ENCODE measurements at places on chromosomes 1 and 21.

GRCh38 chr1:41093826-41094225 is 72.3 kb upstream of the SLFNL1 start:
- DNase-seq: no peak

DNA sequence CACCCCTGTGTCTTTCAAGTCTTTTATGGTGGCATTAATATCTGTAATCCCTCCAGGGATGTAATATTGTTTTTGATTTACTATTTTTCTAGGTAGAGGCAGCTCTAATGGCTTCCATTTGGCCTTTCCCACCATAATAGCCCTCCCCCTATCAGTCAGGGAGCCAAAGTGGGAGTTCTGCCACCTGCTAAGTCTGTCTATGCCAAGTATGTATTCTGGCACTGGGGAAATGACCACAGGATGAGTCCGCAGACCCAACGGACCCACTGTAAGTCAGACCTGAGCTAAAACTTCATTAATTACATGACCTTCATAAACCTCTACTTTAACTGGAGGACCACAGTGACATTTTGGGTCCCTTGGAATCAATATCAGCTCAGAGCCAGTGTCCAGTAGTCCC is 77.1 kb downstream of the GBP6 start:
- no peak for DNase-seq

- no peak for DNase-seq
Measured at GRCh38 chr1:37090671-37091070, 56.4 kb upstream of the GRIK3 start.

- peak; percentile 90 for DNase-seq
Measured at GRCh38 chr1:19398309-19398760, 86.2 kb downstream of the SLC66A1 start.

GRCh38 chr1:192566657-192567056 is 8.9 kb upstream of the RGS1 start:
- DNase-seq: no peak

DNA sequence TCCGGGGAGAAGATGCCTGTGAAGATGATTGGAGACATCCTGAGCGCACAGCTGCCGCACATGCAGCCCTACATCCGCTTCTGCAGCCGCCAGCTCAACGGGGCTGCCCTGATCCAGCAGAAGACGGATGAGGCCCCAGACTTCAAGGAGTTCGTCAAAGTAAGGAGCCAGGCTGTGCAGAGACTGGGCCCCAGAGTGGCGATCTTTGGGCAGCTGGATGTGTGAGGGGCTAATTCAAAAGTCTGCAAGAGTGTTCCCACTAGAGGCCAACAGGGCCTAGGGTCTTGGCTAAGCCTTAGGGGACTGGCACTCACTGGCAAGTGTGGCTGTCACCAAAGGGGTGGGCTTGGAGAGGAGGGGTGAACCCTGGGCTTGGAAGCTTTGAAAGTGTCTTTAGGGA is 50.4 kb downstream of the ATP5PO start:
- no peak for DNase-seq

- DNase-seq: no peak
Measured at GRCh38 chr1:209443361-209443931, 140.1 kb upstream of the CAMK1G start.

DNA sequence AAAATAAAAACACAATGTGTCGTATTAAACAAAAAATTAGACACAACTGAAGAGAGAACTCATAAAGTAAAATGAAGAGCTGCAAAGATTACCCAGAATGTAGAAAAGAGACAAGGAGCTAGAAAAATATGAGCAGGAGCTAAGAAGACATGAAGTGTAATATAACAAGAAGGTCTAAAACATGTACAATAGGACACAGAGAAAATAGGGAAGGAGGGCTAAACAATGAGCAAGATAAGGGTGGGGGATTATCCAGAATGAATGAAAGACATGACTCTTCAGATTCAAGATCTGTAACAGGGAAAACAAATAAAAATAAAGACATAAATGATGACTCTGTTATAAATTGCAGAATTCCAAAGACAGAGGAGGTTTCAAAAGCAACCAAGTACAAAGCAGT is 38.3 kb downstream of the PRDM15 start:
- no peak for DNase-seq

- DNase-seq: no peak
Measured at GRCh38 chr1:81221564-81221963, 579.2 kb upstream of the ADGRL2 start.

DNA sequence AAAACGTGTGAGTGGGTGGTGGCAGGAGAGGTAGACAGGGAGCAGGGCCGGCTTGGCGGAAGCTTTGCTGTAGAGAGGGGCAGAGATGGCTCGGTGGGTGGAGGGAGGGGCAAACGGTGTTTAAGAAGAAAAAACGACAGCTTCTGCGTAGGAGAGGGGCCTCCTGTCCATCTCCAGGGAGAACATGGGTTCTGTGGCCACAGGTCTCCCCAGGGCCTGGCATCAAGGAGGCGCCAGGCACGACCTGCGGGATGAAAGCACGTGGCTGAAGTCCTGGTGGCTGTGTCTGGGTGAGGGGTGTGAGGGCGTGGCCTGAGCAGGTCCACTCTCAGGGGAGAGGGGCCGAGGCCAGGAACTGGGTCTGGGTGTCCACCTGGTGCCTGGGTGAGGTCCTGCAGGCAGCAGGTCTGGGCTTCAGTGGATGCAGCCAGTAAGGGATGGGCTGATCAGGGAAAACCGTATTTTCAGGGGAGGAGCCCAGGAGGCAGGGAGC is 940 bp upstream of the PRKCZ start:
- no peak for DNase-seq

DNA sequence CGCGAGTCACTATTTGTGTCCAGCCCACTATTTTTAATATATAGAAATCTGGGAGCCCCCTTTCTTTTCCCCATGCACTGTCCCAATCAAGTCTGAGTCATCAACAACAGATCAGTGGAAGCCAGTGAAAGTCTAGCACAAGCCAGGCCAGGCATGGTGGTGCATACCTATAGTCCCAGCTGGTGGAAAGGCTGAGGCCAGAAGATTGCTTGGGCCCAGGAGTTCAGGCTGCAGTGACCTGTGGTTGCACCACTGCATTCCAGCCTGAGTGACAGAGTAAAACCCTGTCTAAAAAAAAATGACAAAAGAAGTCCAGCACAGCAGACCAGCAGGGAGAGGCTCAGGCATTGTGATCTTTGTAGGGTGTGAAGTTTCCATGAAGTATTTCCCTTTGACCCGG is 9.0 kb upstream of the RPL5 start:
- no peak for DNase-seq

DNA sequence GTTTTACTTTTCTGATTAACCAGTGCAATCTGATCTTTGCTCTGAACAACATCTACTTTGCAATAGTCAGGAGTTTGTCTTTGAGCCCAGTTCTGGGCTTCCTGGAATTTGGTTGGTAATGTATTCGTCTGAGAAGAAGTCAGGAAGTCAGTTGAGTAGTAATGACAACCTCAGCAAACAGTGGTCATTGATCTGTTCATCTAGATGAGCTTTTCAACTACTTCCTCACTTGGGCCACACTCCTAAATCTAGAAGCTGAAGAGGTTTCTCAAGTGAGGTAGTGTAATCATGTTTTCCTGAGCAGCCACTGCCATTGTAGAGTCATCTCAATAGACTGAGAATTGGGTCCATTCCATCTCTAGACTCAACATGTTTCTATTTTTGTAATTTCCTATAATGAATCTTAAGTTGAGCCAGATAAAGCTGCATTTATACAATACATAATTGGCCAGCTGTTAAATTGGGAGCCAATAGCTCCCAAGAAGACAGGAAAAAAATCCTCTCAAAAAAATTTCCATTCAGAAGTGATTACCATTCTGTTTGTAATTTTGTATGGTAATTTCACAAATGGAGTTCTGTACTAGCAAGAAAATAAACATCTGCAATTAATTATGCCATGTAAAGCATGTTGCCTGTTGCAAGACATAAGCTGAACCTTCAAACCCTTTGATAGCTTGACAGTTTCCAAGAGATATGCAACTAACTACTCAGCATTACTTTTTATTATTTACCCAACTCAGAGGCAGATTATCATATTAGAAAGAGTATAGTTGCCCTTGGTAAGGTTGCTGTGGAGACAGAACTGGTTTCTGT is 49.6 kb downstream of the WDR64 start:
- DNase-seq: no peak

- no peak for DNase-seq
Measured at GRCh38 chr1:3891329-3891865, 8.7 kb downstream of the C1orf174 start.

DNA sequence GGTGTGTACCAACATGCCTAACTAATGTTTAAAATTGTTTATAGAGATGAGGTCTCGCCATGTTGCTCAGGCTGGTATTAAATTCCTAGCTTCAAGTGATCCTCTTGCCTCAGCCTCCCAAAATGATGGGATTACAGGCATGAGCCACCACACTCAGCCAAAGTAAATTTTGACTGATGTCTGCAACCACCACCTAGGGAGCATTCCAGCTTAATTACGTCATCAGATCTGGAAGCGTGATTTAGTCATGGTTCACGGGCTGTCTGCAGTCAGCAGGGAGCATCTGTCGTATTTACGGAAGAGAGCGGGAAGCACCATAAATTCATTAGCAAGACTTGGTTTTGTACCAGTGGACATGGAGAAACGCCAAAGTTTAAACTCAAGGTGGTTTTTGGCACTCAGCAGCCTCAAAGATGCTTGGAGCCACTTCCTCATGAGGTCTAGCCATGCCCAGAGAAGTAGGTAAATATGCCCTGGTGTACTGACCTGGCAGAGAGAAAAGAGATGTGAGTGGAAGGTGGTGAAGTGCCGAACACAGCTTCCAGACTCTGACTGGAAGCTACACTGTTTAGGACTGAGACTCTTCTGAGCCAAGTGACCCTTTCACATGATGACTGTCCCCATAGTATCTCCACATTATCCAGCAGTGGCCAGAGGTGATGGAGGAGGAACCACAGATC is 60.8 kb upstream of the SLC35F3 start:
- DNase-seq: no peak

GRCh38 chr1:64497088-64497883 is 27.4 kb downstream of the CACHD1 start:
- no peak for DNase-seq

DNA sequence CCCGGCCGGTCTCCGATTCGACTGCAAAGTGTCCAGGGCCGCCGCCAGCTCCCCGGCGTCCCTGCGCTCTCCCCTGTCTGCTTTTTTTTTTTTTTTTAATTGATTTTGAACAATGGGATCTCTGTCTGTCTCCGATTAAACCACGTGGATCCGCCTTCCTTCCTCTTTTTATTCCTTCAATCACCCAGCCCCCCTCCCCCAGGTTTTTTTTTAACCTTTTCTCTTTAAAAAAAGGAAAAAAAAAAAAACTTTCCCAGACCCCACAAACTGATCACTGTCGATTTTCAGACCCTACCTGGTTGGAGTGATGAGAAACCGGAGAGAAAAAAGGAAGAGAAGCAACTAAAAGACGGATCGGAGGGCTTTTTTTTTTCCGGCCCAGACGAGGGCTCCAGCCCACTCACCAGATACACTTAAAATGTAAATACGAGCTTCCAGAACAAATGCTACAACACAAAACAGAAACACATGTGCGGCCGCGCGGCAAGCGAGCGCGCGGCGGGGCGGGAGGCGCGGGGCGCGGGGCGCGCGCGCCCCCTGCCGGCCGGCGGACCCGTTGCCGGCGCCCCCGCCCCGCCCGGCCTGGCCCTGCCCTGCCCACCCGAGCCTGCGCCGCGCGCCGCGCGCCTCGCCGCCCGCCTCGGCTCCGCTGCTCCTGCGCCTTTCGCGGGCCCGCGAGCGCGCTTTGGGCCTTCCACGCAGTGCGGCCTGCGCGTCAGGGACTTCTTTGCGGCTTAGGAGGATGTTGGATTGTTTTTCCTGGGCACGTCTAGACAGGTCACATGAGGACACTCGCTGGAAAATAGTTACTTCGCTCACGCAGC is at the start of gene RCC2:
Gene RCC2 (minus strand): TSS at position 428 of the 824 bp plus-strand sequence. CDS start 1,163 bp downstream, outside the sequence.
- peak; percentile 62 for DNase-seq

- DNase-seq: no peak
Measured at GRCh38 chr1:21330544-21330943, 40.3 kb upstream of the ECE1 start.

DNA sequence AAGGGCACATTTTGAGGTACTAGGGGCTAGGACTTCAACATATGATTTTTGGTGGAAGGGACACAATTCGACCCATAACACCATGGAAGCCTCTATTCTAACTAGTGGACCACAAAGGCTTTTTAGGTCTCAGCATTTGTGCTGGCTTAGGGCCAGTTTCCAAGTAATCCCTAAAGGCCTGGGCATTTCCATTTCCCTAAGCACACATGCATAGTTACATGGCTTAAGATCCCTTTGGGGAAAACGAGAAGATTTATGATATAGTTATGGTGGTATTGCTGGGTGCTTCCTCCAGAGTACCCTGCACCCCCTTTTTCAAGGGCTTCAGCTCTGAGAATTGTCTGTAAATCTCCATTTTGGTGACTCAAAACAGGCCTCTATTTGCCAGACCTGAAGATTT is 28.2 kb upstream of the TMEM54 start:
- DNase-seq: no peak

- no peak for DNase-seq
Measured at GRCh38 chr1:187465441-187465840, 636.7 kb downstream of the PLA2G4A start.

DNA sequence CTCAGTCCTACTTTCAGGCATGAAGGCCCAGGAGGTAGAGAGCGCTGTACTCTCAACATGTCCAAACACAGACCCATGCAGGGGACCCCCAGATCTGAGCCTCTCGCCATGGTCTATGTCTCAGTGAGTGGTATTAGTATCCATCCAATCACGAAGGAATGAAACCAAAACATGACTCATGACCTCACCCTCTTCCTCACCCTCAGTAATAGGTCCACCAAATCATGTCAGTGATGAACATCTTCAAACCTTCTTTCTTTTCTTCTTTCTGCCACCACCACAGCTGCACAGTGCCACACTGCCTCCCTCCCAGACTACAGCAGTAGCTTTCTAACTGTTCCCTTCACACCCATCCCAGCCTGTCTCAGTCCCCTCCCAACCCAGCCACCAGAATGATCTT is 16.8 kb downstream of the C1orf116 start:
- DNase-seq: no peak

DNA sequence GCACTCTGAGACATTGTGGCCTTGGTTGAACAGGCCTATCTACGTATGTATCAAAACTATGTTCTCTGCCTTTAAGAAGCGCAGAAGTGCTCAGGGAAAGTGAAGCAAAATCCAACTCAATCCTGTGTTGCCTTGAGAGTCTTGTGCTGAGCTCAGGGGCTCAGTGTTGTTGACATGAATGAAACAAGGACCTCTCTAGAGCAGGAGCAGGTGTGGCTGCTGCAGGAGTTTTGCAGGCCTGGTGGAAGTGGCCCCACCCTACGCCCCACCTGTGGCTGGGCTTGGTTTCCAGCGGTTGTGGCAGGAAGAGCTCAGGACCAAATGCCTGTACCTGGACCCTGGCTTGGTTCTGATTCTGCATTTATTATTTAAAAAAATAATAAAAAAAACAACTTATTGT is 20.9 kb downstream of the CA6 start:
- DNase-seq: no peak

- DNase-seq: no peak
Measured at GRCh38 chr1:155507945-155508344, 54.7 kb downstream of the ASH1L start.

DNA sequence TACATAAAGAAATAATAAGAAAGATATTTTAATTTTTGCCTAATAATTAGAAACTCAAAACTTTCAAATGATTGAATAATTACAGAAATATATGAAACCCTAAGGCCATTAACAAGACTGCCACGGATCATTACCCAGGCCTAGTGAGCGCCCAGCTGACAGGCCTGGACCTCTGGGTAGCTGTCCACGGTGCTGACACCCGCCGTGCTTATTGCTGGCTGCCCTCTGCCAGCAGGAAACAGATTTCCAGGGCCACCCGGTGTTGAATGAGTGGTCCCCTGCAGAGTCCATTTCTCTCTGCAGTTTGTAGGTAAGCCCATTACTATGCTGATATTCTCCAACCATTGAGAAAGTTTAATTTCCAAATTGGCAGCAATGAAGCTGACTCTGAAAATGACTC is 254.4 kb upstream of the GJB5 start:
- DNase-seq: no peak

- DNase-seq: no peak
Measured at GRCh38 chr1:213095467-213095866, 44.4 kb downstream of the RPS6KC1 start.
